ENCODE measurements at places on chromosomes 1 and 21.

DNA sequence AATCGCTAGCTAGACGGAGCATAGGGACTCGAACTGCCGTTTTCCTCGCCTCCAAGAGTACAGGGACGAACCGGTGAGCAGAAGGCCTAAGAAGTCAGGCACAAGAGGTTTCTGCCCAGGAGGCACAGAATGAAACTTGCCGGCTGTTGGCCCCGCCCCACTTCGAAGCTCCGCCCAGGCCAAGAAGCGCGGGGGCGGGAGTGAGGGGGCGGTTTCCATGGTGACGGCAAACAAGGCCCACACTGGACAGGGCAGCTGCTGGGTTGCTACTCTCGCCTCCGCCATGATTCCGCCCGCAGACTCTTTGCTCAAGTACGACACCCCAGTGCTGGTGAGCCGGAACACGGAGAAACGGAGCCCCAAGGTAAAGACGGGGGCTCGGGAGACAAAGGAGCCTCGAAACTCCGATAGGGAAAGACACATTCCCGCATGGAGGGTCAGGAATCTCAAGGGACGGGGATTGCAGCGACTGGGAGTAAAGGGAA is at the start of gene DNALI1:
Gene DNALI1 (plus strand): TSS at position 229 of the 485 bp plus-strand sequence. CDS start 55 bp downstream, at position 284.
- no peak for DNase-seq

DNA sequence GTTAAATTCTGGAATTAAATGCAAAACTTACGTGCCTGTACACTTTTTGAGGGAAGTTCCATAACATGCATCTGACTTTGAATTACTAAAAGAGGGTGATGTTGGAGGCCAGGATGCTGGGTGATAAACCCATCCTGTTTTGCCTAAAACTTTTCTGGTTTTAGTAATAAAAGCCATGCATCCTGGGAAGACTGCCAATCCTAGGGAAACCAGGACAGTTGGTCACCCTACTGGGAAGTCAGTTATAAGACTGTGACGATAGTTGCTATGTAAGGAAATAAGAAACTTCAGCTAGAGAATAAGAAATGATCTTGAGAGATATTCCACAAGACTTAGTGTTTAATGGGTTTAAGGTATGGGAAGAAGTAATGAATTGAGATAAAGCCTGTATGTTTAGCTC is 336.6 kb upstream of the LYPLAL1 start:
- no peak for DNase-seq

DNA sequence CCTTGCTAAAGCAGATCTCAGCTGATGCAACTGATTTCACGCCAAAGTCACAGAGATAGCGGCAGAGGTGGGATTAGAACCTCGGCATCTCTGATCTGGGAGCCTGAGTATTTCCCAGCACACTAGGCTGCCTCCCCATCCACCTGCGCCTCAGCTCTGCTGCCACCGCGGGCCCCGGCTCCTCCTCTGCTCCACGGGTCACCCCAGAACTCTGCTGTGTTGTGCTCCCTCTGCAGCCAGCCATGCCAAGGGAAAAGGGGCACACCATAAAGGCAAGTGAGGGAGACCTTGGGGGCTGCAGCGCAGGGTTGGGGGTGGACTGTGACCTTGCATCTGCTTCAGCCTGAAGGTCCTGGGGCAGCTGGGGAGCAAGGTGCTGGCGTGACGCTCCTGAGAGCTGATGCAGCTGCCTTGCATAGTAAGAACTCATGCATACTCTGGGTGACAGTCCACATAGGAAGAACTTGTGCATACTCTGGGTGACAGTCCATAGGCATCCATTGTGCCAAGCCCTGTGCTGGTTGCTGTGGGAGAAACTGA is 68.7 kb downstream of the MAN1C1 start:
- DNase-seq: no peak

DNA sequence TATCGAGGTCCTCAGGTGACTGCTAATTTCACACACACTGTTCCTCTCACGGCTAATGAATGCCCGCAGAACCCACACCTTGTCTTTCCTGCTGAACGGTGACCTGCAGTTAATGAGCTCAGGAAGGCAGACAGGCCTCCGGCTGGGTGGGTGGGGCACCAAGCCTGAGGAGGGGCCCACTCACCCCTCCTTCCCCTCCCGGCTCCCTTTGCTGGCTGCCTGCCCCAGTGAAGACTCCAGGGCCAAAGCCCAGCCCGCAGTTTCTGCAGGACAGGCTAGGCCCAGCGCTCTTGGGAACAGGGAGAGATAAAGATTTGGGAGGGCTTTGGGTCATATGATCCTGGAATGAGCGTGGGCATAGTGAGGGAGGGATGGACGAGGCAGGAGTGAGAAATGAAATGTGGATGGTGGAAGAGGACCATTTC is 26.4 kb downstream of the FOXO6 start:
- no peak for DNase-seq

DNA sequence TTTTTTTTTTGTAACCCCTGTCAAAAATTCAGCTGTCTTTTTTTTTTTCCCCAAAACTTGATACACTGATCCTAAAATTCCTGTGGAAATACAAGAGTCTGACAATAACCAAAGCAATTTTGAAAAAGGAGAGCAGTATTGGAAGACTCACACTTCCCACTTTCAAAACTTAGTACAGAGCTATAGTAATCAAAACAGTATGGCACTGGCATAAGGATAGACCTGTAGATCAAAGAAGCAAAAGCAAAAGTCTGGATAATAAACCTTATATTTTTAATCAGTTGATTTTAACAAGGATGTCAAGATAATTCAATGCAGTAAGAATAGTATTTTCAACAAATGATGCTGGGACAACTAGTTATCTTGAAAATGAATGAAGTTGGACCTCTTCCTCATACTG is 17.3 kb downstream of the FBXO28 start:
- DNase-seq: no peak

DNA sequence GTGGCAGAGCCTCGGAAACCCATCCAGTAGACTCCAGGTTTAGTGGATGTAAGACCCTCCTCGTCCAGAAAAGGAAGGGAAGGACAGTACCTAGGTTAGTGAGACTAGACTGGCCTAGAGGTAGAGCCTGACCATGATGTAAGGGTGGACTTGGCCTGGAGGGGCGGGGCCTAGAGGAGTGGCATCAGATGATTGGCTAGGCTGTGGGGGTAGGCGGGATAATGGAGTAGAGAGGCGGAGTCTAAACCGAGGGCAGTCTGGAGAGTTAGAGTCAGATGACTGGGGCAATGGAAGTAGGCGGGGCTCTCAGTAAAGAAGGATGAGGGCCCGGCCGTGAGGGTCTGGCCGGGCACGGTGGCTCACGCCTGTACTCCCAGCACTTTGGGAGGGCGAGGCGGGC is 70.1 kb downstream of the EPHB2 start:
- DNase-seq: no peak

- DNase-seq: no peak
Observed at GRCh38 chr21:45407629-45408247, 2.8 kb downstream of the COL18A1 start.

DNA sequence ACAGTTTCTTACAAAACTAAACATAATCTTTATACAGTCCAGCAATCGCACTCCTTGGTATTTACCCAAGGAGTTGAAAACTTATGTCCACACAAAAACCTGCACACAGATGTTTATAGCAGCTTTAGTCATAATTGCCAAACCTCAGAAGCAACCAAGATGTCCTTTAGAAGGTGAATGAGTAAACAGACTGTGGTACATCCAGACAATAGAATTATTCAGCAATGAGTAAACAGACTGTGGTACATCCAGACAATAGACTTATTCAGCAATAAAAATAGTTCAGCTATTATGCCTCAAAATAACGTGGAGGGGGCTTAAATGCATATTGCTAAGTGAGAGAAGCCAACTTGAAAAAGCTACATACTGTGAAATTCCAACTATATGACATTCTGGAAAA is 87.0 kb upstream of the GALNT2 start:
- DNase-seq: no peak

GRCh38 chr1:172414331-172414730 is 6.2 kb upstream of the C1orf105 start:
- no peak for DNase-seq

- DNase-seq: no peak
Observed at GRCh38 chr1:193538680-193539079, 352.3 kb upstream of the B3GALT2 start.

DNA sequence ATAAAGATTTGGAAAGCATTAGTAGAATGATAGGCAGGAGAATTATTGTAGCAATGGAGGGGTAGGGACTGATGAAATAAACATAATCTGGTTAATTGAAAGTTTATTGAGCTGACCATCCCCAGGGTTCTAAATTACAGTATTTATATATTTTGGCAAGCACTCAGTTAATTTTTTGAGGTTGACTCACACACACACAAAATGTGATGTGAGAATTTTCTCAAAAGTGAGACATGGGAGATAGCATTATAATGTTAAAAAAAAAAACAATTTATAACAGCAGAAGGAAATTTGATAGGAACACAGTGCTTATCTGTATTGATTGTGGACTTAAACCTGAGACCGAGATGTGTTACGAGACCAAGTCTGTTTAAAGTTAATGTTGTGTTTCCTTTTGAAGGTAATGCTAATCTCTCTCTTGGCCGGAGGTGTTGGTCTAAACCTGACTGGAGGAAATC is 24.6 kb downstream of the TRIM45 start:
- no peak for DNase-seq

DNA sequence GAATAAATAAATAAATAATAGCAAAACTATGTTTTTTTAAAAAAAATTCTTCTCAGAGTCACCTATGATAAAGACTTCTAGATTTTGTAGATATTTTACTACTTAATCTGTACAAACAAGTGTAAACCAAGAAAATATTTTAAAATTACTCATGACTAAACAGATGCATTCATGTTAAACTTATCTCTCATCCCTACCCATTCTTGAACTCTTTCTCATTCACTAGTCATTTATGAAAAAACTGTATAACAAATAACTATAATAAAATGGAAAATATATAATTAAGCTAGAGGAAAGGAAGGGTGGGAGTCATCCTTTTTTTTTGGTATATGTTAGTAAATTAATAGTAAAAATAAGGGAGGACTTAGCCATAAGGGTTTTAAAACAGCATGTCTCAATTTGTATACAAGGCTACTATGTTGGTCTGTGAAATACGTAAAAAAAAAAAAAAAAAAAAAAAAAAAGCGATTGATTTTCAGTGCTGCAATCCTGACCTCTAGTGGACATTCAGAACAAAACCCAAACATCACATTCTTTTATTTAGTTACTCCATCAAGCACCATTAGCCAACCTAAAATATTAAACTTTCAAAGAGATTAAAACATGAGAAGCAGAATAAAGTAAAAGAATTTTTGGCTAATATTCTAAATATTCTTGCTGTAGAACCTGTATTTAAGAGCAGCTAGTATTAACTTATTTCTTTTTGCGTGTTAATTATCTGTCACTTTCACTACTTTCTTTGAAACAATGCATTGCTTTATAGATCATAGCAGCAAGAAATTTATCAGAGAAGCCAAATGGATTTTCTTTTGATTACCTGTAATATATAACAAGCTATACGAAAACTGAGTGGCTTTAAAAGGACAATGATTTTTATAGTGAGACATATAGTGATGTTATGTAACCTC is 255.8 kb upstream of the CACYBP start:
- no peak for DNase-seq

DNA sequence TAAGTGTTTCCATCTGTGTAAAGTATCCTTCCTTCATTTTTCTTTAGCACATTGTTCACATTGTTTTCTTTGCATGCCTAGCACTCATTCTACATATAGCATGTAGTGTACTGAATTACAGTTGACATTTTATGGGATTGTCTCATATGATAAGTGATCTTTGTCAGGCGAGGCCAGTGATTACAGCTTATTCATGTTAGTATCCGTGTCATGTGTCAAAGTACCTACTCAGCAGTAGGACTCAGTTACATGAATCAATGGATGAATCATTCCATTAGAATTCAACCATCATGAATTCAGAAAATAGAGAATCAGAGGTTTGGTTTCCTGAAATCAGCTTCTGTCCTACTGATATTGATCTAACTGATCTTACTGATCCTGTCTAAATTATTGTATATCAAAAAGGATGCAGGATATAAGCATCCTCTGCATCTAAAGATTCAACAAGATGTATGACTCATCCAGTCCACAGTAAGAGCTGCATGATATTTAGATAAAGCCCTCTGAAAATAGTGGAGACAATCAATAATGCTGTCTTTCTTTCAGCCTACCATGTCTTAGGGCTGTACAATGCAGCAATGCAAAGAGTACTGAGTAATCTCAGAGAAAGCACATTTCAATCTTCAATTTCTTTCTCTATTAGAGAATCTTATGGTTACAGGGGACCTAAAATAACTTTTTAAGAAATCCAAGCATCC is 20.7 kb upstream of the HRNR start:
- DNase-seq: no peak

GRCh38 chr1:183733715-183734114 is 71.2 kb upstream of the RGL1 start:
- DNase-seq: no peak

GRCh38 chr1:48776393-48777218 is at the start of gene BEND5:
Gene BEND5 (minus strand): TSS chr1:48776891. CDS start chr1:48776831, 60 bp downstream.
- peak; percentile 20 for DNase-seq

DNA sequence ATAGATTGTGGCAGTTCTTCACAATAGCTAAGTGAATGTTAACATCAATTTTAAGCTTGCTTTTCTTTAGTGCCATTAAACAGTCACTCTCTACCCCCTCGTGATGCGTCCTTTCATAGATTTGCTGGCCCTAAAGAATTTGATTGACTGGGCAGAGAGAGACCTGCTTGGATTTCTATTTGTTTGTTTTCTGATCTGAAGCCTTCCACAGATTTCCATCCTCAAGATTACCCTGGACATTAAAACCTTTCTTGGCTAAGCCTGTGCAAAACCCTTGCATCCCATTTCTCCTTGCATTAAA is 17.8 kb downstream of the C1orf21 start:
- no peak for DNase-seq

DNA sequence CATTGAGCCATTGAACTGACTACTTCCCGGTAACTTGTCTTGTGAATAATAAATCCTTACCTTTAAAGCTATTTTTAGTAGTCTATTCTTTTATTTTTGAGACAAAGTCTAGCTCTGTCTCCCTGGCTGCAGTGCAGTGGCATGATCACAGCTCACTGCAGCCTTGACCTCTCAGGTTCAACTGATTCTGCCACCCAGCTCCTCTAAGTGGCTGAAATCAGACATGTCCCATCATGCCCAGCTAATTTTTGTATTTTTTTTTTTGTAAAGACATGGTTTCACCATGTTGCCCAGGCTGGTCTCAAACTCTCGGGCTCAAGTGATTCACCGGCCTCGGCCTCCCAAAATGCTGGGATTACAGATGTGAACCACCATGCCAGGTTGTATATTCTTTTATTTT is 59.3 kb upstream of the PTGS2 start:
- DNase-seq: no peak

DNA sequence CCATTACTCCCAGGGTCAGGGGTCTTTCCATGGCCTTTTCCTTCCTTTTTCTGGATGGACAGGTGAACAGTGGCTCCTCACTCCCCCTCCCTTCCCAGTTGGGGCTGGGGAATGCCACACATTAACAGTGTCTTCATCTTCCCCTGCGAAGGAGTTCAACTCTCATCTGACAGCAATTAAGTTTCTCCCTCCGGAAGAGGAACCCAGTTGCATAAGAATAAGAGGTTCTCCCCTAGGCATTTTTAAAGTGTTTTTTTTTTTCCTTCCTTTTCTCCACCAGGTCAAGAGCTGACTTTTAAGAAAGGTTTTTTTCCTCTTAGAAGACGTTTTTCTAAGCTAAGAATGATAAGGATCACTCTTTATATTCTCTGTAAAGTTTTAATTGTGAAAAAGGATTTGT is 42.3 kb upstream of the FASLG start:
- DNase-seq: no peak

GRCh38 chr1:228851618-228852017 is 116.3 kb downstream of the RHOU start:
- no peak for DNase-seq

GRCh38 chr1:245537992-245538391 is 383.2 kb downstream of the KIF26B start:
- no peak for DNase-seq

Data from stimulated activated CD8-positive, alpha-beta memory T cell treated with anti-CD3 and anti-CD28 coated beads, Interleukin-7, amount 100 ng/mL, for 1 hour (primary cell).